Activated T-helper 1 cell treated with anti-CD3 and anti-CD28 coated beads, Interleukin-2, amount 50 U/mL, for 16 hours (primary cell): ENCODE measurements at places on chromosomes 13 and 19.
A peak's percentile ranks its signal among the peaks of the same experiment; 100 is the strongest.

- no peak for DNase-seq
Measured at GRCh38 chr13:100917011-100917410, 242.4 kb upstream of the TMTC4 start.

DNA sequence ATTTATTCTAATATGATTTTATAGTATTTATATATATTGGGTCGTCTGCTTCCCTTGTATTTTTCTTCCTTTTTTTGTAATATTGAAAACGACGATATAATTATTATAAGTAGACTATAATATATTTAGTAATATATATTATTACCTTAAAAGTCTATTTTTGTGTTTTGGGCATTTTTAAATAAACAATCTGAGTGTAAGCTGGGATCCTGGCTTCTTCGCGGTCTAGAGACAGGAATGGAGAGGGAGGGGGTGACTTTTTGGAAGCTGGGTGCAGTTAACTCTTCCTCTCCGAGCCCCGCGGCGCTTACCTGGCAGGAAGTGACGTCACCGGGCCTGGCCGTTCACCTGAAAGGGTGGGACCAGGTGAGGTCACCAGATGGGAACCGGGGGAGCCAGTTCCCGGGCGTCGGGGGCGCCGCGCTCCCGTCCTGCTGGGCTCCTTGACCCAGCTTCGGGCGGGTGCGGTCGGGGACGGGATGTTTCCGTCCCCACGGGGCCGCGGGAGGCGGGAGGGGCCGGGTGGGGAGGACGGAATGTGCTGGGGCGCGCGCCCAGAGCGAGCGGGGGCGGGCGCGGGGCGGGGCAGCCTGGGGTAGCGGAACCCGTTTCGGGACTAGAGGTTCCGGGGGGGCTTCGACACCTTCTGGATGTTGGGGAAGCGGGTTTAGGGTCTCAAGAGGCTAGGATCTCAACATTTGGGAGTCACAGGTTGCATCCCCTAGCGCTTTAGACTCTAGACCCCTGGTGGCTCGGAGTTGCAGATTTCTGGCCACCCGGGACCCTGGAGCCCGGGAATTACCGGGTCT, 2.8 kb downstream of the ZFP36 start:
- DNase-seq = peak; percentile 63

DNA sequence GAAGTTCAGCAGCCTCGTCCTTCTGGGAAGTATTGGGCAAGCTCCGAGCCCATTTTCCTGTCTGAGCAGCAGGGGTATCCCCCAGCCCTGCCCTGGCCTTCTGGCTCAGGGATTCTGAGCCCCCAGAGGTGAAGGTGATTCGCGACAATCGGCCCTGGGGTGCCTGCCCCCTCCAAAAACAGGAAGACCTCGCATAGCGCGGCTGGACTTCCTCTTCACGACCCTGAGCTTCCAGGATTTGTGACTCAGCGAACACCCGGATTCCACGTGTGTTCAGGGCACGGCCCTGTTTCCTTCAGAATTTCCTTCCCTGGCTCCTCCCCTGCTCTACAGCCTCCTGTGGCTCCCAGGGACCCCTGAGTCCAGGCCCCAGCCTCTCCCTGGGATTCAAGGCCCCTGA, at the start of gene SEMA6B:
SEMA6B (minus strand) TSS at position 116 of the 400 bp plus-strand sequence. CDS start 1,227 bp downstream, outside the sequence.
- DNase-seq = no peak

DNA sequence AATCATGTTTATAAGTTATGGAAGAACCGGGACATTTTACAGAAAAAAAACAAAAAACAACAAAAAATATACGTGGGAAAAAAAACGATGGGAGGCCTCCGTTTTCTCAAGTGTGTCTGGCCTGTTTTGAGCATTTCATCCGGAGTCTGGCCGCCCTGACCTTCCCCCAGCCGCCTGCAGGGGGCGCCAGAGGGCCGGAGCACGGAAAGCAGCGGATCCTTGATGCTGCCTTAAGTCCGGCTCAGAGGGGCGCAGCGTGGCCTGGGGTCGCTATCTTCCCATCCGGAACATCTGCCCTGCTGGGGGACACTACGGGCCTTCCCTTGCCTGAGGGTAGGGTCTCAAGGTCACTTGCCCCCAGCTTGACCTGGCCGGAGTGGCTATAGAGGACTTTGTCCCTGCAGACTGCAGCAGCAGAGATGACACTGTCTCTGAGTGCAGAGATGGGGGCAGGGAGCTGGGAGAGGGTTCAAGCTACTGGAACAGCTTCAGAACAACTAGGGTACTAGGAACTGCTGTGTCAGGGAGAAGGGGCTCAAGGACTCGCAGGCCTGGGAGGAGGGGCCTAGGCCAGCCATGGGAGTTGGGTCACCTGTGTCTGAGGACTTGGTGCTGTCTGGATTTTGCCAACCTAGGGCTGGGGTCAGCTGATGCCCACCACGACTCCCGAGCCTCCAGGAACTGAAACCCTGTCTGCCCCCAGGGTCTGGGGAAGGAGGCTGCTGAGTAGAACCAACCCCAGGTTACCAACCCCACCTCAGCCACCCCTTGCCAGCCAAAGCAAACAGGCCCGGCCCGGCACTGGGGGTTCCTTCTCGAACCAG, 1.8 kb upstream of the APOE start:
- DNase-seq = peak; percentile 70

DNA sequence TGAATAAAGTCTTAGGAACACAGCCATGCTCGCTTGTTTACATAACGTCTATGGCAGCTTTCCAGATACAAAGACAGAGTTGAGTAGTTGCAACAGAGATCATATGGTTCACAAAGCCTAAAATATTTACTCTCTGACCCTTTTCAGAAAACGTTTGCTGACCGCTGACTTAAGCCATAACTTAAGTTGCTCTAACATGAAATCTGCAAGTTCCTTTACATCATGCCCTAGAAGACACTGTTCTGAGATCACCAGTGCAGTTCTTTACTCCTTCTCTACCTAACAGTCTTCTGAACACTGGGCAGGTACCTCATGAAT, 166.4 kb downstream of the DCLK1 start:
- DNase-seq = no peak

GRCh38 chr13:30039511-30039911, 189.1 kb upstream of the UBL3 start:
- DNase-seq = no peak

DNA sequence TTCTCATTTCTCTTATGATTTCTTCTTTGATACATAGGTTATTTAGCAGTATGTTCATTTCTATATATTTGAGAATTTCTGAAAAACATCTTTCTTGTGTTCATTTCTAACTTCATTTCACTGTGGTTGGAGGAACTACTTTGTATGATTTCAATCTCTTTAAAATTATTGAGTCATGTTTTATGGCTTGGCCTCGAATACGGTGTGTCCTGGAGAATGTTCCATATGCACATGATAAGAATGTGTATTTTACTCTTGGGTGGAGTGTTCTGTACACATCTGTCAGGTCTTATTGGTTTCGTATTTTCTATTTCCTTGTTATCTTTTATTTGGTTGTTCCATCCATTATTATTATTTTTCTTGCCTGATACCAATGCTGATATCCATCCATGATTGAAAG, 22.9 kb downstream of the DNM2 start:
- DNase-seq = no peak

GRCh38 chr13:52366291-52366690, 39.7 kb downstream of the THSD1 start:
- DNase-seq = no peak

GRCh38 chr13:100529666-100530377, 58.8 kb downstream of the GGACT start:
- no peak for DNase-seq

DNA sequence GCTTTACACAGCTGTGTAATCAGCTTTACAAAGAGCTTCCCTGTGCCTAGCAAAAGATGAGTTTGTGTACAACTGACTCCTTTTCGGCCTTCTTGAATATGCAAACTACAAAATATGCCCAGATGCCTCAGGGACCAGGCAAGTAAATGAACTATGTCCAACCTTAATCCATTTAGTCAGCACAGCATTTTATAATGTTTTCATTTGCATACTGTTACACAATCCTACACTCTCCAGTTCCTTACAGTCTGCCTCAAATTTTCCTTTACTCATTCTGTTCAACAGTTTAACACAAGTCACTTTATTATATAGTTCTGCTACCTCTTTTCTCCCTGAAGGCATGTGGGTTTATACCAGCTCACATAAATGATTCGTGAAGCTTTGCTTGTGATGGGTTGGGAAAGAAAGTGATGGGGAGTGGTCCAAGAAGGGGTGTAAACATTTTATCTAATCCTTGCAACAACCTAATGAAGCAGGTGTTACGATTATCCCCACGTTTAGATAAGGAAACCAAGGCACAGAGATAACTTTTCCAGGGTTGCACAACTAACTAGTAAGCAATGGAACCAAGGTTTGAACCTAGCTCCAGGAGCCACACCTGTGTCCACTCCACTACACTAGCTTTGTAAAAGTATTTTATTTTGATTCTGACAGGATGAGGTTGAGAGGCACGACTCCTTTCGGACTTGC, 3.3 kb upstream of the USP12 start:
- no peak for DNase-seq

GRCh38 chr19:12918253-12918652, 840 bp downstream of the SYCE2 start:
- no peak for DNase-seq

DNA sequence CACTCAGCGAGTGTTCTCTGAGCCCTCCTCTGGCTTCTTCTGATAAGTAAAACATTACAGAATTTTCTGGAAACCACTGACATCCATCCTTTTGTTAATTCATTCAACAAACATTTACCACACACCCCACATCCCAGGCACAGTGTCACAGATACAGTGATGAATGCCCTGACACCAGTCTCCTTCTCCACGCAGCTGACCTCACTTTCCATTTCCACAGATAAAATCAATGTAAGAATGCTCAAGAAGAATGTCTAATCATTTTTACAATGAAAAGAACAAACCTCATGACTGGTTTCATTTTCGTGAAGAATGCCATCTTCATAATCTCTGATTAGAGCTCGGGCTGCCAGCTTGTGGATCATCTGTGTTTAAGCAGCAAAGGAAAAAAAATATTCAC, 69.2 kb downstream of the PARP4 start:
- no peak for DNase-seq

GRCh38 chr13:75132701-75133695, 349.0 kb downstream of the TBC1D4 start:
- DNase-seq = no peak

DNA sequence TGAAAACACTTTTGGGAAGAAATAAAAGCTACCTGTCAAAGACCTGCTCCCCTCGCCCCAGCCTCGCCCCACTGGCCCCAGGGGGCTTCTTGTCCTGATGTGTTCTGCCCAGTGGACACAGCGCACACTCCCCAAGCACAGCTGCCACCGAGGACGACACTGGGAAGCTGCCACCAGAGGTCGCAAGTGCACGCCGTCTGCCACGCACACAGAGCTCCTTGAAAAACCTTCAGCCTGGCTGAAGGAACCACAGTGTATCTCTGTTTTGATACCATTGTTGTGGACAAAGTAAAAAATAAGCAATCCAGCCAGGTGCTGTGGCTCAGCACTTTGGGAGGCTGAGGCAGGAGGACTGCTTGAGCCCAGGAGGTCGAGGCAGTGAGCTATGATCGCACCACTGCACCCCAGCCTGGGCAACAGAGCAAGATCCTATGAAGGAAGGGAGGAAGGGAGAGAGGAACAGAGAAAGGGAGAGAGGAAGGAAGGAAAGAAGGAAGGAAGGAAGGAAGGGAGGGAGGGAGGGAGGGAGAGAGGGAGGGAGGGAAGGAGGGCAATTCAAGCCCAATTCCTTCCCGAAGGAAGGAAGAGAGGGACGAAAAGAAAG, 57.3 kb downstream of the CEBPG start:
- peak; percentile 32 for DNase-seq

DNA sequence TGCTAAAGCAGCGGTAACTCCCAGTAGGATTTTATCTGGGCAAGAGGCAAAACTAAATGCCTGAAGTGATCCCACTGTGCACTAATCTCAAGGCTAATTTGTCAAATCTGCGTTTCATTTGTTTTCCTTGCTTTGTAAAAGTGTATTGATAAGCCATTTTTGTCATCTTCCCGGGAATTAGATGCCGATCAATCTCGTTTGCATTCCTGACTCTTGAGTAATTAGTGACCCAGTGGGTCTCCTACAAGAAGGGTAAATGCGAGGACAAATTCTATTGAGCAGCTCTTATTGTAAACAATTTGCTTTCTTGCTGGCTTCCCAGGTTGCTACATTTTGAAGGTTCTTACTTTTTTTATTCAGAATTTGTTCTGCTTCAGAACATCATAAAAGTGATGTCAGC, 129.7 kb downstream of the EFNB2 start:
- DNase-seq = no peak

DNA sequence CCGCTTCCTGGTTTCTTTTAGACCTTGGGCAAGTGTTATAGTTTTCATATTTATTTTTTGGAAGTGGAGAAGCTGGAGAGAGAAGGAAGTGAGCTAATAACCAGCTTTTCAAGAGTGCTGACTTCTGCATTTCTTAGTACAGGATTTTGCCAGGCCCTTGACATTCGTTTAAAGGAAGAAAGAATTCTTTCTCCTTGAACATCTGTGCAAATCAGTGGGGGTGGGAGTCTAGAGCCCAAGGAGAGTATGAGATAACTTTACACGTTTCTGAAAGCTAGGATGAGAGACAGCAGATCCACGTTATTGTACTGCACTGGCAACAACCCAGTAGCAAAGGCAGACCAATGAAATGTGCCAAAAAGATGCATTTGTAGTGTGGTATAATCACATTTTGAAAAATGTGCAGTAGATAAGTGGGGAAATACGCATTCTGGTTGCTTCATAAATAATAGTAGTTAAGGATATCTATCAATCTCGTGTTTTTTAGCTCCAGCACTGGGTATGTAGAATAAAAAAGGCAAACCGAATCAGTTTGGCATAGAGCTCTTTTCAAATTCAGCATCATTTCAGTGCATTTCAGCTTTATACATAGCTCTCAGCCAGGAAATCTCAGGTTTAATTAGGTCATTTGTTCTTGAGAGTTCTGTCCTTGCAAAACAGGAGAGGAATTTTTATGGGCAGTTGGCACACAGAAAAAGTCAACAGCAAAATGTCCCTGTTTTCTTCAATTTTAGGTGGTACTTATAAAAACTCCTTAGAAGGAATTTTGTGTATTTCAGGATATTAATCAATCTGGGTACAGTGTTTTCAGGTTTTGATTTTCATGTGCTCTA, 4.3 kb downstream of the RNF113B start:
- DNase-seq = no peak

DNA sequence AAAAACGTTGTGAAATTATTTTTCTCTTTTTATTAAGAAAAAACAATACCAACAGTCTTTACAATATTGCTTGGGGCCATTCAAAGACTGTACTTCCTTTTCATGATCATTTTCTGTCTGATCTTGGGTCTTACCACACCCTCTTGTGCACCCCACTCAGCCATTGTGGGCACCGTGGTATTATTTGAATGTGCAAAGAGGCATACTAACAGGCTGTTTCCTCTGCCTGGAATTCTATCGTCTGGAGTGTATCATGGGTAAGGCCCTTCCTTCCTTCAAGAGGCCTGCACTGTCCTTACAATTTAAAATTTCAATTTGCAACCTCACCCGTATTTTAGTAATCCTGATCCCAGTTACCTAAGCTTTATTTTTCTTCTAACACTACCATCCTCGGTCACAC, 76.5 kb downstream of the FGF14 start:
- DNase-seq = no peak

- no peak for DNase-seq
Measured at GRCh38 chr13:113589251-113589960, 4.9 kb downstream of the TFDP1 start.

- DNase-seq = no peak
Measured at GRCh38 chr13:72565893-72566292, 161.5 kb downstream of the MZT1 start.
